ENCODE measurements at places on chromosomes 12 and 14. TPM values are rescaled to one million over a fixed set of nuclear protein-coding genes. Genes with fewer than 3 reads are reported as not detected.
A peak's percentile ranks its signal among the peaks of the same experiment; 100 is the strongest.

DNA sequence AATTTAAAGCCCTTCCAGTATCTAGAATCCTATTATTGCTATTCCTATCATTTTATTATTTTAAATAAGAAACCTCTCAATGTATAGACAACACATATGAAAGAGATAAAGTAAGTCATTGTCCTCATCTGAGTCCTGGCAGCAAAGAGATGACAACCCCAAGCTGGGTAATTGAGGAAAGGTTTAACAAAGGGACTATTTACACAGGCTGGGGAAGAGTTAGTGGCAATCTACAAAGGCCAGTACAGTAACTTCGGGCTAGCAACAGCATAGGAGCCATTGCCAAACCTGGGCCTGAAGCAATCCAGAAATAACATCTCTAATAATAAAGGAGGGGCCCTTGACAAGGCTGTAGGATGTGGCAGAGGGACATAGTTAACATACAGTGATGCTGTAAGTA is 11.2 kb downstream of the PDE6H start:
- no peak overlapping the region for H3K4me3 ChIP-seq
- H3K36me3 ChIP-seq: no peaks in the 10 kb centered on the region
- no peak overlapping the region for H3K27ac ChIP-seq
- H3K4me1 ChIP-seq: peaks cover 28% of the 10 kb centered on the region
- H3K27me3 ChIP-seq: no peaks in the 10 kb centered on the region

DNA sequence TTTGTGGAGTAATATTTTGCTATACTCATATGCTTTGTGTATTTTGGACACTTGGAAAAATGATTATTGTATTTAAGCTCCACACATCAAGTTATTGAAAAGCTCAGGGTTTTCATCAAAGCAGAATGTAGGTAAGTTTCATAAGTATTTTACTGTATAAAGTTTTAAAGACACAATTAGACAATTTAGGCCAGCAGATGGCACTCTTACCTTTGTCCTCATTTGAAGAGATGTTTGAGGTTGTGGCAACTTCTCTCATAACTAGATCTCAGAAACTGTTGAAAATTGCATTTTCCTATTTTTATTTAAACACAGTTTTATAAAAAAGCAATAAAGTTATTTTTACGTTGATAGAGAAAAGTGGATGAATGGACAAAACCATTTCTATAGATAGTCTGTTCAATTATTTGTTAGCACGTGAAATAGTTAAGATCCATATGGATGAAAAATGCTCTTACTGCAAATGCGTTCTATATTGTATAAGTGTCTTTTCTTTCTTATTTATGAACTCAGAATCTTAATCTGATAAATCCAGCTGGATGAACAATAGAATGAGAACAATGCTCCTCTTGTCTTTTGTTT is 300.0 kb downstream of the AEBP2 start:
- H3K27me3 ChIP-seq: no peaks in the 10 kb centered on the region
- no peaks in the 10 kb centered on the region for H3K4me1 ChIP-seq
- no peak overlapping the region for H3K27ac ChIP-seq
- no peak overlapping the region for H3K4me3 ChIP-seq

GRCh38 chr14:44379292-44379977 is 127.6 kb downstream of the FSCB start:
- no peak for DNase-seq
- H3K4me1 ChIP-seq: no peaks in the 10 kb centered on the region
- H3K27me3 ChIP-seq: no peaks in the 10 kb centered on the region
- no peak overlapping the region for H3K4me3 ChIP-seq
- H3K36me3 ChIP-seq: no peaks in the 10 kb centered on the region
- H3K27ac ChIP-seq: no peak overlapping the region

- no peak for DNase-seq
- peak overlapping the region; percentile 67 for H3K4me3 ChIP-seq
These were observed 53.6 kb downstream of the SLC25A47 start for GRCh38 chr14:100376751-100377171.

DNA sequence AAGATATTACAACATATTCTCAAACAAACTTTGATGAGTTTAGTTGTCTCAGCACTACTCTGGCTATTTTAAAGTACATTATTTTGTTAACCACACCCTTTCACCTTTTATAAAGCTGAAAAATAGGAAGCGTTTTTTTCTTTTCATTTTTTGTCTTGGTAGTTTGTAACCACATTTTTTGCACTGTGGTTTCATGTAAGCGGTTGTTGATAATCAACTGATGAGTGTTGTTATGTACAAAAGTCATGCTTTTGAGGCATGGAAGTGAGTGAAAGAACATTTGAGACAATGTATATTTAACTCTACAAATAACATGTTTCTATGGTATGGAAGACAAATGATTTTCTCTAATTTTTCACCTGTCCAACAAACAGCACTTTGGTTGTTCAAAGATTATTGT is 52.1 kb upstream of the ATP2B1 start:
- no peaks in the 10 kb centered on the region for H3K36me3 ChIP-seq
- no peaks in the 10 kb centered on the region for H3K27me3 ChIP-seq
- DNase-seq: no peak
- peaks cover 30% of the 10 kb centered on the region for H3K4me1 ChIP-seq
- no peak overlapping the region for H3K4me3 ChIP-seq

DNA sequence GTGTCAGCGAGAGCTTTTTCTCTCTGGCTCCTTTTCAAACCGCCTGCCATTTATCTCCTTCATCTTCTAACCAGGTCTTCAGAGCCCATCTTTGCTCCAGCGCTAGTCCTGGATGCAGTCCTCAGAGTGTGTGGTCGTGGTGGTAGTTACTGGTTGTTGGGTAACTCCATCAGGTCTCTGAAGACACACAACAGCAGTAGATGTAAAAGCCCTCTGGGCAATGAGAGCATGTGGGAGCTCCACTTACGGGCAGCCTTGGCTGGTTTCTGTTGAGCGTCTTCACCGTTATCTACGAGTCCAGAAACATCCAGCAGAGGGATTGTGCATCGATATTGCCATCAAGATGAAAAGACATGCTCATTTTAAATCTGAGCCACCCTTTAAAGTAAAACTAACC is 61.2 kb downstream of the FBXL14 start:
- no peaks in the 10 kb centered on the region for H3K36me3 ChIP-seq
- H3K4me3 ChIP-seq: peak overlapping the region; percentile 53
- H3K27me3 ChIP-seq: peaks cover 61% of the 10 kb centered on the region

GRCh38 chr14:24084440-24084839 is 9.7 kb upstream of the PCK2 start:
- H3K27ac ChIP-seq: no peak overlapping the region
- peaks cover 9% of the 10 kb centered on the region for H3K4me1 ChIP-seq
- no peaks in the 10 kb centered on the region for H3K36me3 ChIP-seq

Gene NUMB
- 38.5 TPM for total RNA-seq

All from CD8-positive, alpha-beta memory T cell (primary cell).